HEK293T (cell line): ENCODE measurements at places on chromosomes 13 and 19.

DNA sequence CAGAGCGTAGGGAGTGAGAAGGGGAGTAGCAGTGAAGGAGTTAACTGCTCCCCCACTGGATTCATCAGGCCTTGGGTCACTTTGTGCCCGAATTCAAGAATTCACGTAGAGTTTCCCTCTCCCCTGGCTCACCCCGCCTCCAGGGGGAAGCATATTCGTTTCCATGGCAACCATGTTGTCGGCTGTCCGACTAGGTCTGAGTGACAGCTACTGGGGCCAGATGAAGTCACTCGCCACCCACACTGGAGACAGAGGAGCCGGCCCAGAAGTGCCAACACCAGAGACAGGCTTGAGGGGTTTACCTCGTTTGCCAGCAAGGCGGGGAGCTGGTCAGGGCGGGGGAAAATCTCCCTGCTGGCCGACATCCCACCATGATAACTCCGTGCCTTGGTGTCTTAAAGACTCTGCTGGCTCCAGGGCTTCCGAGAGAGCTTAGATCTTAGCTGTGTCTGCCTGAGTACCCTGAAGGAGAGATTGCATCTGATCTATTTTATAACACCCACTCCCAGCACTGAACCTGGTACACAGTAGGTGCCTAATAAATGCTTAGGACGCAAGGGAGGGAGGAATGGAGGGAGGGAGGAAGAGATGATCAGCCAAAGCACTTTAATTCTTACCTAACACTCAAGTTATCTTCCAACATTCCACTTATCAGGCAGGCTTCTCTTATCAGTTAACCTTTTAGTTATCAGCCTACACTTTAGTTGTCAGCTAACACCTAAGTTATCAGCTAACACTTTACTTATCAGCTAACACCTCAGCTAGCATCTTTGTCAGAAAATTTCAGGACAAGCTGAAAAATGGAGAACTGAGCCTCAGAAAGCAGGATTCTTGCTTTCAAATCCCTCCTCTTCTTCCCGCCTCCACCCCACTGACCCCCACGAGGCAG is 57.2 kb upstream of the ZNRF4 start:
- peak; percentile 56 for DNase-seq

DNA sequence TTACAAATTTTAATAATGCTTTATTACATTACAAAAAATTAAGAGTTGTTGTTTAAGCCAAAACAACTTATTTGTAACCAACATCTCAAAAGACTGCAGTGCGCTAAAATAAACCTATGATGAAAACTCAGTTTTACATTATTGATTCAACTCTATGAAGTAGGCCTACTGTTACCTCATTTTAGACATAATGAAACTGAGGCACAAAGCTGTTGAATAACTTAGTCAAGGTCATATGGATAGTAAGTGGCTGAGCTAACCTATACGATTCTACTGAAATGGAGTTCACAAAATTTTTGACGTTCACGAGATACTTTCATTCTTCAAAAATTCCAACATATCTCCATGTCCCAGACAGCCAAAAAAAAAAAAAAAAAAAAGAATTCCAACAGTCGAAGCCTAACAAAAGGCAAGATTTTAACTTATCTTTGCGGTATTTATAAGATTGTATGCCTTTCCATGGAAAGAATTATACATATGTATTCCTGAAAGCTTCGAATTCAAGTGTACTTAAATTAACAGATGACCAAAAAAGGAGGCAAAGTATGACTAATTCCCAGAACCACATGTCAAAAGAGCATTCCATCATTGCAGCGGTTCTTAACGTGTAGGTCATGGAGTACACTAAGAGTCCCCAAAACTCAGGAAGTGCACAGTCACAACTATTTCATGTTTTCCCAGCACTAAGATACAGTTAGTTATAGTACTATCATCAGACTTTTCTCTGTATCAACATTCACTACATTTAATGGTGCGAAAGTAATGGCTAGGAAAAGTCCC is 69.4 kb downstream of the PSPC1 start:
- DNase-seq: no peak

GRCh38 chr19:18002347-18002850 is 5.6 kb upstream of the ARRDC2 start:
- DNase-seq: no peak

DNA sequence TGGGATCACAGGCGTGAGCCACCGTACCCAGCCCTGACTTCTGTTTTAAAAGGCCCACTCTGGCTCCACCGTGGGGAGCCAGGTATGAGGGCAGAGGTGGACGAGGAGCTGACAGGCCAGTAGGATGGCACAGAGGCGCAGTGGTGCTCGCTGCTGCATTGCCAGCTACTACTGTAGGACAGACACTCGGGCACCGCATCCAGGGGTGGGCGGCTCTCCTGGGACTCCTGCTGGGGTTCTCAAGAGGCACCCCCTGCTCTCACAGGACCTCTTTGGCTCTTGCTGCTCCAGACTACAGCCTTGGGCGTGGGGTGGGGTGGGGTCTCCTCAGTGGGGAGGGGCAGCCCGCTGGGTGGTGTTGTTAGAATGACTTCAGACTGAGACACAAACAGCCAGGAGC is 53.4 kb downstream of the LATS2 start:
- DNase-seq: no peak

GRCh38 chr19:47255879-47256692 is at the start of gene CCDC9:
Gene CCDC9, plus strand, starts transcription at chr19:47256525. Its CDS starts 1,876 bp downstream, at chr19:47258401.
- peak; percentile 90 for DNase-seq

- peak; percentile 63 for DNase-seq
Measured at GRCh38 chr19:48997972-48998371, 4.3 kb downstream of the RUVBL2 start.

- no peak for DNase-seq
Measured at GRCh38 chr13:29483623-29484022, 111.9 kb downstream of the SLC7A1 start.

- DNase-seq: no peak
Measured at GRCh38 chr19:42151782-42152684, 19.8 kb upstream of the POU2F2 start.

- DNase-seq: no peak
Measured at GRCh38 chr13:109272595-109273325, 513.6 kb downstream of the IRS2 start.

DNA sequence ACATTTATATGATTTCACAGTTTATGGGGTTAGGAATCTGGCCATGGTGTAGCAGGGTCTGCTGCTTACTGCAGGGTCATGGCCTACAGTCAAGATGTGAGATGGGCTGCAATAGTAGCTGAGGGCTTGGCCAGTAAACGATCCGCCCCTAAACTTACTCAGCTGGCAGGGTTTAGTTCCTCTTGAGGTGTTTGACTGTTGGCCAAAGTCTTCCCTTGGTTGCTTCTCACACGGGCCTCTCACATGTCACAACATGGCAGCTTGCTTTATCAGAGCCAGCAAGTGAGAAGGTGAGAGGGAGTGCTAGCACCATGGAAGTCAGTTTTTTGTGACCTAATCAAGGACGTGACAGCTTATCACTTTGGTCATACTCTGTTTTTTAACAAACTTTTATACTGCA is 77.1 kb downstream of the DNAJC3 start:
- no peak for DNase-seq

GRCh38 chr13:22748866-22749577 is 431.8 kb upstream of the SGCG start:
- DNase-seq: no peak

GRCh38 chr13:72757792-72758535 is 23.7 kb downstream of the DIS3 start:
- DNase-seq: no peak

GRCh38 chr13:22793598-22794134 is 387.1 kb upstream of the SGCG start:
- no peak for DNase-seq

GRCh38 chr13:114334305-114335053 is 20.2 kb downstream of the CHAMP1 start:
- DNase-seq: no peak

- no peak for DNase-seq
Measured at GRCh38 chr19:51539821-51540366, 8.4 kb upstream of the SIGLEC6 start.
